GF-D8 (cell line): ENCODE measurements at places on chromosomes 12 and 14.

- DNase-seq: no peak
Observed at GRCh38 chr12:71878208-71878607, 38.6 kb downstream of the TBC1D15 start.

- DNase-seq: no peak
Observed at GRCh38 chr12:79373896-79374499, 316.8 kb downstream of the PAWR start.

GRCh38 chr12:104722601-104723534 is 235.2 kb downstream of the SLC41A2 start:
- no peak for DNase-seq

GRCh38 chr14:67187826-67188225 is 1.4 kb upstream of the GARIN2 start:
- no peak for DNase-seq

DNA sequence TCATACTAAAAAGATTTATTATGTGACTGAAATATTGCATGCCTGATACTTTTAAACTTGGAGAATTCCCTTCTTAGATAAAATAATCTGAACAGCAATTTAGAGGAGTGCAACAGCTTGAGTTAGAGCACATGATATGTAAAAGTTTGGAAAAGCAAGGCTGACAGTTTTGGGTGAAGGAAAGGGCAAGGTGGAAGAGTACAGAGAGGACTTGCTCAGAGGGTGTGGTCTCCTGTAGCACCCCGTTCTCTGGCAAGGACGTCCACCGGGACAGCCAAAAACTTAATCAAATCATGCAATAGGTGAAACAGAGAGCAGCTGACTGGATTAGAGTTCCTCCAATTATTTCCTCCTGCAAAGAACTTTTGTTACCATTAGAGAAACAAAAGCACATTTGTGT is 65.2 kb upstream of the PDZRN4 start:
- DNase-seq: no peak

- no peak for DNase-seq
Observed at GRCh38 chr12:46148327-46149078, 120.3 kb downstream of the SLC38A1 start.

- no peak for DNase-seq
Observed at GRCh38 chr12:118964988-118965387, 16.4 kb upstream of the SRRM4 start.

- no peak for DNase-seq
Observed at GRCh38 chr14:43184540-43184939, 1322.5 kb downstream of the FSCB start.

DNA sequence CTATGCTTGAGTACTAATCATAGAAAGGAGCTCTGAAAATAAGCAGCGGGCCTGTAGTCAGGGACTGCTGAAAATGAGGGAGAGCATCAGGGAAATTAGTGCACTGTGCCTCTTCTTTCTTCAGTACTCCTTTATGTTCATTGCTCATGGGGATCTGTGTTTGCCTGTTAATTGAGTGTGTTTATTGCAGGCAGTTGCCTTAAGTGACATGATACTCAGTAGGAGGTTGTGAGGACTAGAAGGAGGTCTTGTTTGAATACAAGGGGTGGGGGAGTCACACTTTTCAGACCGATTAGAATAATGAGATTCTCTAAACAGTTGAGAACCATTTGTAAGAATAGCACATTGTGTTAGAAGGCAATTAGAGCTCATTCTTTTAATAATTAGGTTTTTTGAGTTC is 102.6 kb upstream of the SLCO1C1 start:
- no peak for DNase-seq

DNA sequence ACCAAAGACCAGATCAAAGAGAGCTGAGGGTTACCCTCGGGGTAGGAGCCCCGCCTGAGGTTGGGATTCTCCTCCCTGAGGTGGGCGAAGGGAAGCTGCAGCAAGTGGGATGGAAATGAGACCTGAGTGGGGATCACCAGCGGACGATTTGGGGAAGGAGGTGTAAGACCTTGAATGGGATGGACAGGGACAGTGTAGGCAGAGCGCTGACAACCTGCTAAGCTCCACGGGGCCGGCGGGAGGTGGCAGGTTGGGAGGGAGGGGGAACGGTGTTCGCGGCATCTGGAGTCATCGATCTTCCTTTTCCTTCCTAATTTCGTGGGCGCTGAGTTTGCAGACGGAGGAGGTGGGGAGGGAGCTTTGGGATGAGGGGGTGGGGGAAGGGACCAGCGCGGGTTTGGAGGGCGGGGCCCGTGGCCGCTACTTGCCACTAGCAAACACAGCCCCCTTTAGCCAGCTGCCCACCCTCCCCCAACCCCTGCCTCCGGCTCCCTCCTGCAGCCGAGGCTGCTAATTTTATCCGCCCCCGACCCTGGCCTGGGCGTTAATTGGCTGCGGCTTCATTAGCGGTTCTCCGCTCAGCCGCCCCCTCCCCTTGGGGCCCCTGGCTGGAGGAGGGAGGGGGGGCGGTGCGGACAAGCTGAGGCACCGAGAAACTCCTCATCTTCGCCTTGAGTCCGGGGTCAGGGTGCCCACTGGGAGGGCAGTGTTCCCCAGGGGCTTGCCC is 2.8 kb upstream of the SHMT2 start:
- no peak for DNase-seq

DNA sequence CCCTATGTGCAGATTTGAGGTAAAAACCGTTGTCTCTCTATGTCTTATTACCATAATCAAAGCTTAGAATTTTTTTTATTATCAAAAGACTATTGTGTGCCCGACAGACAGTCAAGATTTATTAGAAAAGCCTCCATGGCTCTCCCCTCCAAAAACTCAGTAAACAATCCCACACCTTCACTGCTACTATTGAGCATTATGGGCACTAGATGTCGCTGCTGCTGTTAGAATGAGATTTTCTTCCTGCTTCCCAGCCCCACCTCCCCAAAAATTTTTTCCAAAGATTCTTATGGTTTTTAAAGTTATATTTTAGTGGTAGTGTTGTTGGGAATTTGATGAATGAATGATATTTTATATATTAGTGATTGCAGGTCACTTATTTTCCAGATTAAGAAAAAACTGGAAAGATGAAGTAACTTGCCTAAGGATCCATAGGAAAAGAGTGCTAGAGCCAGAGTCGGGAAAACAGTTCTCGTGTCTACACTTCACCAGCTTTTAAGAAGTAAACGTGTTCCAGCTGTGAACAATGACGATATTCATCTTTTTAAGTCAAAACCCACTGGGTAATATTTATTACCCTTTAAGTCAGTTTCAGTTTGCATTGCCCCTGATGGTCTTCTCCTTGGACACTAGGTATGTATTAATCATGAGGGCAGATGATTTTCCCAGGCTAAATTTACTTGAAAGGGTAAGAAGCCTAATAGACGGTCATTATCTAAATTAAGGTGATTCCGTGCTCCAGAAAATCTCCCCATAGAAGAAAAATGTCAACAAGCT is 12.2 kb upstream of the FOXG1 start:
- no peak for DNase-seq

DNA sequence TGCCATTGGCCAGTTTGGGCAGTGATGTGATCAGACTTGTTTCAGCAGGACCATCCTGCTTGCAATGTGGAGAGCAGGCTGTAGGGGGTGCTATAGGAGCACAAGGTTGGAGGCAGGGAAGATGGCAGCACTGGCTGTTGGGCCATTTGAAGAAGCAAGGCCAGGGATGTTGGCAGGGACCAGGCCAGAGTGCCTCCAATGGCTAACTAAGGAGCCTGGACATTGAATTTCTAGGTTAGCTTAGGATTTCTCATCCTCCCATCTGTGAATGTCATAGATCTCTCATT is 23.5 kb downstream of the FGF23 start:
- DNase-seq: no peak

GRCh38 chr14:30243805-30244204 is 315.2 kb upstream of the G2E3 start:
- no peak for DNase-seq

DNA sequence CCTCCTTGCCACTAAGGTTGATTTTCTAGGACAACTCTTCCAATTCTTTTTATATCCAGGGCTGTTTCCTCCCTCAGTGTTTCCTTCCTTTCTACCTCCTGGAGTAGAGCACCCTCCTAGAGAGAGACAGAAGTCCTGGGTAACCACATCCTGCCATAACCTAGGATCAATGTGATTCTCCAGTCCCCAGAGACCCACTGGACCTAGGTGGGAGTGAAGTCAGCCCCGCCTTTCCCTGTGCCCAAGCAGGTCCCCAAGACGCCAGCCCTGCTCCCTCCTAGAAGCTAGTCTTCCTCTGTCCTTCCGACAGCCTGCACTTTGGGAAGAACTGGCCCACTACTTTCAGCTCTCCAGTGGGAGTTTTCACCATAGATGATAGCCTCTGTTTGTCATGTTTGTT is 166.8 kb upstream of the PLEKHG7 start:
- no peak for DNase-seq

DNA sequence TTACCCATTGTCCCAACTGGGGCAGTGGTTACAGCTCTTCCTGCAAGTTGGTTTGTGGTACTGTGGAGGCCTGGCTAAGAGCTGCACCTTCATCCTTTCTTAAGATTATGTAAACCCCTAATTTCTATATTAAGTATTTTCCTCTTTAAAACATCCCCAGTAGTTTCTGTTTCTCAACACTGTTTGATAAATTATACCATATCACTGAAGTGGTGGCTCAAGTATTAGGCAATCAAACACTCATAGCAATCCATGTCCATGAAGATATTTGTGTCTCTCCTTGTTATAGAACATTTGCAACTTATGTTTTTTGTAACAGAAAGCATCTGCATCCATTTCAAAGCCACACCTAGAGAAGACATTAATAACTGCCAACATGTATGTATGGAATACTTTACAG is 31.8 kb downstream of the ATXN3 start:
- no peak for DNase-seq

GRCh38 chr12:96892104-96892503 is 15.0 kb upstream of the NEDD1 start:
- DNase-seq: no peak

DNA sequence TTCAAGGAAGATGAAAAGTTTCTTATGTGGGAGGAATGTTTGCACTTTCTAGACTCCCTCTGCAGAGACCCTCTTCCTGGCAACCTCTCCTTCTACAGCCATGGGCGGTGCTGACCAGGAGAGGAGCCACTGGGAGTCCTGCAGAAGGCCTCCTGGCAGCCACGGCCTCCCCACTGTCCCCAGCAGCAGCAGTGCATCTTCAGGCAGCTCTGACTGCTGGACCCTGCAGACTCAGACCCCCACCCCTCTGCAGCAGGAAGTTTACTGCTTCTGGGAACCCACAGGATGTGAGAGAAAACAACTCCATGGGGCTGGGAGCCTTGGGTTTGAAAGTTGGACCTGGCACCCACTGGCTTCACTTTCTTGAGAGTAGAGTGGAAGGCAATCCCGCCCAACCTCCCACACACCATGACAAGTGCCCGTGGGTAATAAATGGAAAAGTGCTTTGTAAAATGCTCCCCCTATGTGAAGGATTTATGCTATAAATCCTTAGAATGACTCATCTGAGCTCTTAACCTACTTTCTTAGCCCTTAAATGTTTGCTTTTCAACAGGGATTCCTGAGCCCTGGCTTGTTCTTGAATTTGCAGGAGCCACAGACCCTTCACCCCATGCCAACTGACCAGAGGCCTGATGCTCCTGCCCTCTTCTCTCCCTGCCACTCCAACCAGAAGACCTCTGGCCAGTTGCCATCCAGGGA is 37.5 kb upstream of the DDX11 start:
- no peak for DNase-seq

- no peak for DNase-seq
Observed at GRCh38 chr14:59852350-59852749, 18.2 kb downstream of the RTN1 start.

DNA sequence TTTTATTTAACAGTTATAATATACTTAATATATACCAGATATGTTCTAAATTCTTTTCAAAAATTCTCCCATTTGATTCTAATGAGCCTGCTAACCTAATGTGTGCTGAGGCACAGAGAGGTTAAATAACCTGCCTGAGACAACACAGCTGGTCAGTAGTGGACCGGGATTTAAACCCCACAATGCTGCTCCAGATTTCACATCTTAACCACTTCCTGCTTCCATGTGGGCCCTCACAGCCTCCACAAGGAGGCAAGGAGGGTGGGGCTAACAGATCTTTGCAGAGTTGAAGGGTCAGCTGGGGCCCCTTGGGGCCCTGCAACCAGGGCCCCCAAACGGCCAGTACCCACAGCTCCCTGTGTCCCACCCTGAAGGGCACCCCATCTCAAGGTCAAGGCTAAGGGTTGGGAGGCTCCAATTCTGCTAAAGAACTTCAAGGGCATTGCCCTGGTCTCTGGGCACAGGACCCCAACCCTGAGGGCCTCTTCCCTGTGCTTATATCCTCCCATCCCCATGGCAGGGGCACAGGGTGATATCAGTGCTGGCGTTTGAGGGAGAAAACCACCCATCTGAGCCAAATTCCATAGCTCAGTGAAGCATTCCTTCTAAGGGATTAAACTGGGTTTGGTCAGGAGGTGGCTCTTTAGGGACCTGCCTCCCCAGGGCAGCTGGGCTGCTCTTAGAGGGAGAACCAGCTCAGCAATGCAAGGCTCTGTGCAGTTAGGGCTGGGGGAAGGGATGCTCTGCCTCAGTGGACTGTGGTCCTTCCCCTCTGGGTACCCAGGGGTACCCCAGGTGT is 2.2 kb downstream of the KRT80 start:
- no peak for DNase-seq

DNA sequence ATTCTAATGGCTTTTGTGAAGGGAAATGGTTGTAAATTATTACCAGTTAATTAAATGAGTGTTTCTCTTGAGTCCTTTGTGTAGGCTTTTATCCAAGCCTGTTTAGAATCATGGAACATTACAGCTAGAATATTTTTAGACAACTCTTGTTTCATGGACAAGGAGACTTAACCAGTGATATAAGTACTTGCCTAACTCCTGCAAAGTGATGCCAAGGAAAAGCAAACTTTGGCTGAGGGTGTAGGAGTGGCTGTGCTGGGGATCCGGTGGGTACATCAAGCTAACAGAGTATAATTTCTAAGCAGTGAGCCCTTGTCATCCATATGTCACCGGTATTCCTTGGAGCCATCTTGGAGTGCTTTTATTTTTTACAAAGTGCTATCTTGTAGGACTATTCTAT is 61.5 kb downstream of the PRKCH start:
- DNase-seq: no peak

DNA sequence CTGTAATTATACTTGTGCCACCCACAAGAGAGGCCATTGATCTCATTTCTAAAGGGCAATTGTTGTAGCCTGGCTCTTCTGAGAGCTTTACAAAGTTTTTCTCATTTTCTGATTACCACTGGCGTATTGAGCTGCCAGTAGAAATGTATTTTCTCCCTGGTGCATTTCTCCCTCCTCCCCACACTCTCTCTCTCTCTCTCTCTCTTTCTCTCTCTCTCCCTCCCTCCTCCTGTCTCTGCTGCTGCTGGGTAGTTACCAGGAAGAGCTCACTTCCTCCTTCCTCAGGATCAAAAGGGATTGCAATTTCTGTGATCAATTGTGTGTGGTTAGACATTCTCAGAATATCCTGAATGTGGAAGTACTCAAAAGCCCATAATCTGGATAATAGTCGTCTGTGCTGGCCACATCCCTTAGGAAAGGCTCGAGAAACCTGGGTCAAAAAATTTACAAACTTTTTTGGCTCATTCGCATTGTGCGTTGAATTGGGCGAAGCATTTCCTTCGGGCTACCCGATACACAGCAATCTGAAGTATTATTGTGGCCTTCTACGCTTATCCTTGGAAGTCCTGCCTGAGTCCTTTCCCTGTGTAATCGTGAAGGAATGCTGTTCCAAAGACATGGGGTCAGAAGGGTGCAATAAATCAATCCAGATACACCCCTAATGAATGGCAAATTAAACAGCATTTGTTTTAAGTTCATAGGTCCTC is 254.8 kb downstream of the MSRB3 start:
- peak; percentile 2 for DNase-seq
